Left lung (tissue), 14 donors: ENCODE measurements at places on chromosomes 1 and 21. TPM values are rescaled to one million over a fixed set of nuclear protein-coding genes. Genes with fewer than 3 reads are reported as not detected.

DNA sequence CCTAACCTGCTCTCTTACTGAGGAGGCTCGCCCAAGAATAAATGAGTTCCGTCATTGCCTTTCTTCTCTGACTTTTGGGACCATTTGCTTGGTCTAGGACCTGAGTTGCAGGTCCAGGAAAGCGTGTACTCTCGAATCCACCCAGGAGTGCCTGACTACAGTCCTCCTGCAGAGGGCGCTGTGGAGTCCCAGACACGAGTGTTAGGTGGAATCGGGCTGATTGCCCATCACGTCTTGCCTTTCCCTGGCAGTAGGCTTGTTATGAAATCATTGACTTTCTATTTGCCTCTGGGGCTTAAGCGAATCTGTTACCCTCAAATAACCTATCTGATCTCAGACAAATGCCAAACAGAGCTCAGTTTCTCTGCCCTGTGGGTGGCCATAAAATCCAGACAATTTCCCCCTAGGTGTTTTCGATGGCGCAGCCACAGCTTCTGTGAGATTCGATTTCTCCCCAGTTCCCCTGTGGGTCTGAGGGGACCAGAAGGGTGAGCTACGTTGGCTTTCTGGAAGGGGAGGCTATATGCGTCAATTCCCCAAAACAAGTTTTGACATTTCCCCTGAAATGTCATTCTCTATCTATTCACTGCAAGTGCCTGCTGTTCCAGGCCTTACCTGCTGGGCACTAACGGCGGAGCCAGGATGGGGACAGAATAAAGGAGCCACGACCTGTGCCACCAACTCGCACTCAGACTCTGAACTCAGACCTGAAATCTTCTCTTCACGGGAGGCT is at the start of gene IL20:
TSS of gene IL20 (plus strand) at position 685 of the 733 bp plus-strand sequence. CDS start 230 bp downstream, outside the sequence.
- H3K36me3 ChIP-seq = no peaks in the 10 kb centered on the region
- peak; percentile 89 for DNase-seq
- H3K4me1 ChIP-seq = no peaks in the 10 kb centered on the region
- H3K27me3 ChIP-seq = no peaks in the 10 kb centered on the region
- no peak within 1 kb of the TSS for H3K4me3 ChIP-seq

- no peaks in the 10 kb centered on the region for H3K4me1 ChIP-seq
- H3K27me3 ChIP-seq = no peaks in the 10 kb centered on the region
- H3K27ac ChIP-seq = no peak overlapping the region
- no peaks in the 10 kb centered on the region for H3K36me3 ChIP-seq
Measured at GRCh38 chr1:222301652-222302051, 246.3 kb downstream of the HHIPL2 start.

GRCh38 chr1:17167041-17167785 is 37.7 kb upstream of the PADI1 start:
- no peak overlapping the region for H3K27ac ChIP-seq
- DNase-seq = no peak
- peaks cover 22% of the 10 kb centered on the region for H3K27me3 ChIP-seq
- no peaks in the 10 kb centered on the region for H3K36me3 ChIP-seq
- no peaks in the 10 kb centered on the region for H3K4me1 ChIP-seq
- H3K4me3 ChIP-seq = no peak overlapping the region

DNA sequence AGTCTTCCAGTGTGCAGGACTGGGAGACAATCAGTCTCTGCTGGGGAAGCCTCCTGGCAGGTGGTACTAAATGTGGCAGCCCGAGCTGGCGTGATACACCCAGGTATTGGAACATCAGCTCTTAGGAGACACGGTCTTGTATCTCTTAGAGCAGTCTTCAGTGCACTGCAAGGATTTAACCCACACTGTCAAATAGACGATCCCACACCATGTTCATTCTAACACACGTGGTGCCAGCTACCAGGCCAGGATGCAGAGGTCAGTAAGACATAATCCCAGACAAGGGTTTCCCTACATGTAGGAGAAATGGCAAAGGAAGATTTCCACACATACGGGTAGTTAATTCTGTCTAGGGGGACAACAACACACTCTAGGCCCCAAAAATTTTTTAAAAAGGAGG is 8.7 kb downstream of the TRIM11 start:
- H3K27ac ChIP-seq = no peak overlapping the region
- peak; percentile 25 for DNase-seq
- H3K27me3 ChIP-seq = no peaks in the 10 kb centered on the region
- peaks cover 98% of the 10 kb centered on the region for H3K36me3 ChIP-seq
- peaks cover 7% of the 10 kb centered on the region for H3K4me1 ChIP-seq

DNA sequence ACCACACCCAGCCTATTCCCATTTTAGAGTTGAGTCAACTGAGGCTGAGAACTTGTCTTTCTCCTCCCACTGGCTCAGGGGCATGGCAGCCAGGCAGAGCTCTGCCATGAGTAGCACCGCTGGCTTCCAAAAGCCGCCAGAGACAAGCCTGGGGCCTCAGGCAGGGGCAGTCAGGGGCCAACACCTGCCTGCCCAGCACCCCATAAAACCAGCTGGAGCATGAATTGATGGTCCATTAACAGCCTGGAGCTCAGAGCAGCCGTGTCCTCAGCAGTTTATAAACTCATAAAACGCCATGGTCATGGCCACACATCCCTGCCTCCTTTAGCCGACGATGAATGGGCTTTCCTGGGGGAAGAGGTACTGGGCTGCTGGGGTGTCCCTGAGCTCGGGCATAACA is 50.6 kb upstream of the PAX7 start:
- H3K36me3 ChIP-seq = no peaks in the 10 kb centered on the region
- no peak for DNase-seq
- peaks cover 40% of the 10 kb centered on the region for H3K27me3 ChIP-seq
- H3K4me3 ChIP-seq = no peak overlapping the region
- H3K4me1 ChIP-seq = no peaks in the 10 kb centered on the region

GRCh38 chr1:38029685-38030511 is 16.7 kb downstream of the POU3F1 start:
- H3K4me3 ChIP-seq = no peak overlapping the region
- H3K4me1 ChIP-seq = peaks cover 35% of the 10 kb centered on the region
- no peak for DNase-seq
- H3K27ac ChIP-seq = peak overlapping the region; percentile 16

Gene SLC27A3
- 33.8 TPM for polyA plus RNA-seq

Gene HMCN1
- 38.9 TPM for polyA plus RNA-seq

Gene PCBP3
- 2.2 TPM for polyA plus RNA-seq

Gene LCE2C
- not detected for polyA plus RNA-seq

Gene S100A13
- polyA plus RNA-seq = 100 TPM

Gene ZNF695
- polyA plus RNA-seq = 4.3 TPM

Gene RCSD1
- 21.5 TPM for polyA plus RNA-seq
